ENCODE measurements at places on chromosomes 2 and 18.

DNA sequence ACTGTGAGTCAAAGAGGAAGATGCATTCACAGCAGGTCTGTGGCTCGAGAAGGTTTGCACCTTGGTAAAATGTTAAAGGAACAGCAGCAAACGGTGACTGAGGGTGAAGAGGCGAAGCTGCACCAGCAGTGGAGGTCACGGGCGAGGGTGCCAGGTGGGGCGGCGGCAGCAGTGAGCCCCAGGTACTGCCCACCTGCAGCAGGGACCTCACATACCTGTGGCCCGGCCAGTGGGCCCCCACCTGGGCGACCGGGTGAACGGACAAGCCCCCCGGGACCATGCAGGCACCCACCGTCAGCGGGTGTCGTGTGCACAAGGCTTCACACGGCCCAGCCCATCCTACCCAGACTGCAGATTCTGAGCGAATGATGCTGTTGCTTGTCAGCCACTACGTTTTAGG is 23.6 kb upstream of the KCNG2 start:
- DNase-seq: no peak

DNA sequence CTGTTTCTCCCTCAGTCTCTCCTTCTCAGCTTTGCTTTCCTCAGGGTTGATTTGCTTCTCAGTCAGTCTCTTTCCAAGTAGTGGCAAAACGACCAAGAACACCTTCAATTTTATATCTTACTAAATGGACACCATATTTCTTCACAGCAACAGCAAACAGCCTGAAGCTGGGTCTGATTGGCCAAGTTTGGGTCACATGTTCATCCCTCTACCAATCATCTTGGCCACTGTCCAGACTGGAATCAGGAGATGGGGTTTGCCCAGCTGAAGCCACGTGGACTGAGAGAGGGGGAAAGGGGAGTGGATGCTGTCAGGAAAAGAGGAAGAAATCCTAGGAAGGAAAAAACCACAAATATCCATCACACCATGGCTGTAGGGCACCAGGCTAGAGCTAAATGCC is 42.0 kb upstream of the ACMSD start:
- DNase-seq: no peak

GRCh38 chr2:151760139-151760650 is 25.9 kb upstream of the NEB start:
- no peak for DNase-seq

- DNase-seq: no peak
These were observed 17.8 kb upstream of the ATL2 start for GRCh38 chr2:38394903-38395341.

DNA sequence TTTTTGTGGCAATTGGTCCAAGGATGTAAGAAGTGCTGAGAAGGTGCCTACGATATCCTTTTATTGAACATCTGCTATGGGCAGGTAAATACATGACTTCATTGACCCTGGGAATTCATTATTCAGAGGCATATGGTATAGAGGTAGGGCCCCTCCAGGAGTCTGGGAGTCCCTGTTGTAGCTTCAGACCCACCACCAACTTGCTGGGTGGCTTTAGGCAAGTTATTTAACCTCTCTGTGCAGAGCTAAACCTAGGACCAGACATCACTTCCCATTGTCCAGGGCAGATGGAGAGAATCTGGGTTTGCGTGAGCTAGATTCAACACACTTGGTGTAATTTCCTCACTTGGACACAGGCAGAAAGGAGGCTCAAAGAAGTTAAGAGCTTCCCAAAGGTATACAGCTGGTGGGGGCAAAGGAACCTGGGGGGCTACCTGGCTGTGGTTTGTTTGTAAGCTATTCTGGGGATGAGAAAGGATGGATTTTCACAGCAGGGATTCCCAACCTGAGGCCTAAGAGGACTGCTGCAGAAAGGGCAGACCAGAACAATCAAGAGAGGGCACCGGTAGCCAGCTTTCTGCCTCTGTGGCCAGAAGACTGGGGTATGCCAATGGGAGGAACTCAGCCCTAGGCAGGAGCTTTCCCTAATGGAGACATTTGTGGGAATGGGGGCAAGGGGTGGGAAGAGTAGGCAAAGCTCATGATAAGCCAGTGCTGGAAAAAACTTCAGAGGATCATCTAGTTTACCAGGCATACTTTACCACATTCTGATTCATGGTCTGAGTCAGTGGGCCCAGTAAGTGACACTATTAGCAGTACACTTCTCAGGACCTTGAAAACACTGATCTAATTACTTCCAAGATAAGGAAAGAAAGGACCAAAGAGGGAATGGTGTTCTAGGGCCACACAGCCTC is 102.7 kb upstream of the SMAD2 start:
- DNase-seq: no peak

- no peak for DNase-seq
These were observed 260.3 kb downstream of the HDAC4 start for GRCh38 chr2:239140346-239141020.

- DNase-seq: no peak
These were observed 941.2 kb downstream of the SUCLG1 start for GRCh38 chr2:83517727-83518368.

- DNase-seq: no peak
These were observed 44.2 kb downstream of the WDPCP start for GRCh38 chr2:63544017-63544627.

GRCh38 chr2:85476624-85477023 is 58.1 kb downstream of the SH2D6 start:
- no peak for DNase-seq

DNA sequence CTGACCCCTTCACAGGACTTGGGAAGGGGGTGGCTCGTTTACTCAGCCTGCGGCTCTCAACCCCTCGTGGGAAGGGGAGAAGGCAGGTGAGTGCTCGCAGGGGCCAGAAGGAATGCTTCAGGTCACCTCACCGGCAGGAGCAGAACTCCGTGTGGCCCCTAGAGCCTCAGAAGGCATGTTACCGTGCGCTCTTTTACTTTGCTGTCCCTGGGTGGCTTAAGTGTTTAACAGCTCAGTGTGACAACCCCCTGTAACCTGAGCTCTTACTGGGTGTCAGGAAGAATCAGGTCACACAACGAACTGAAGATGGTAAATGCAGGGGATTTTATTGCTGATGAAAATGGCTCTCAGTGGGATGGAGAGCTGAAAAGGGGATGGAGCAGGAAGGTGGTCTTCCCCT is 1235.4 kb downstream of the LRP1B start:
- DNase-seq: no peak

- no peak for DNase-seq
These were observed 121.2 kb downstream of the TCF4 start for GRCh38 chr18:55466789-55467188.

DNA sequence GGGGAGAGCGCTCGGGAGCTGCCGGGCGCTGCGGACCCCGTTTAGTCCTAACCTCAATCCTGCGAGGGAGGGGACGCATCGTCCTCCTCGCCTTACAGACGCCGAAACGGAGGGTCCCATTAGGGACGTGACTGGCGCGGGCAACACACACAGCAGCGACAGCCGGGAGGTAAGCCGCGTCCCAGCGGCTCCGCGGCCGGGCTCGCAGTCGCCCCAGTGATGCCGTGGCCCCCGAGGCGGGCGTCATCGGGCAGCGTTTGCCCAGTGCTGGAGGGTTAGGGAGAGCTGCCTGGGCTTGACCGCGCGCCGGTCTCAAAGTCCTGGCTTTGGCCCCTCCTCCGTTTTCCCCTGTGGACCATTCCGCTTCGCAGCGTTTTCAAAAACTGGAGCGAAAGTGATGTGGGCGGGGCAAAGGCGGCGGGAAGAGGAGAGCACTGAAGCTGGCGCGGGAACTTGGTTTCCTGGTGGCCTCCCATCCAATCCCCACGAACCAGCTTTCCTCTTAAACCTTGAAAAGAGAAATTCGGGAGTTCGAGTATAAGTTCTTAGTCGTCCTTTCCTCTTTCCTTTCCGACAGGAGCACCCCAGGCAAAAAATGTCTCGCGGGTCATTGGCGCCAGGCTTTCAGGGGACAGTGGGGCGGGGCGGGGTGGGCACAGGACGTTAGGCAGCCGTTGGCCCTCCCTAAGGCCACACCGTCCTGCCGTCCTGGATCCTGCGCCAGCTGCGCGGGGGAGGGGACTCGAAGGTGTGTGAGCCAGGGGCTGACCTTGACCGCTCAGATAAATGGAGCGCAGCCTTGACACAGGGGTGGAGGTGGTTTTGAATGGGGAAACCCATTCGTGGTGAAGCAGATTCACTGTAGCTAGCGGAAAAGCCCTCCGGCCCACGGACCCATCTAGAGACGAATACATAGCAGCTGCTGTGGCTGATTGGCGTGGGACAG is 821 bp downstream of the TYMS start:
- DNase-seq: peak; percentile 29

DNA sequence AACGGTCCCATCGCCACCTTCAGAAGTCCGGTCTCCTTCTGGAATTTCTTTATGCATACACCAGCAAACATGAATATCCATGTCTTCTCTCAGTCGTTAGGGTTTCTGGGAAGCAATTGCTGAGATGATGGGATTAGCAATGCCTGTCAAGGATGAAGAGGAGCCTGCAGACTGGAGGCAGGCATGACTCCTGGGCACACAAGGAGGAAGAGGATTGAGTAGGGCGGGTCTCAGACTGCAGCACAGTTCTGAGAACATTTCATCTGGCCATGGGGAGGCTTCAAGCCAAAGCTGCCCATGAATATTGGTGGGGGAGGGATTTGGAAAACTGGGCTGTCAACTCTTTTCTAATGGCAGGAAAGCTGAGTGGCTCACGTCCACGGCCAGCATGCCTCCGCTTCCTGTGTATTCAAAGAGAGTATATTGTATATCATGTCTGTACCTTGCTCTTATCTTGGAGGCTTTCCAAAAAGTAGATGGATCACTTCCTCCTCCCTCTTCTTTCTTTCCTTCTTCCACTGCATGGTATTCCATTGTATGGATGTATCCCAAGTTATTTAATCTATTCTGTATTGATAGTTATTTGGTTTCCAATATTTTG is 24.5 kb downstream of the MC2R start:
- no peak for DNase-seq

- DNase-seq: no peak
These were observed 67.1 kb downstream of the PXDN start for GRCh38 chr2:1676913-1677820.

- no peak for DNase-seq
These were observed 37.6 kb upstream of the SLC4A10 start for GRCh38 chr2:161586517-161587167.

DNA sequence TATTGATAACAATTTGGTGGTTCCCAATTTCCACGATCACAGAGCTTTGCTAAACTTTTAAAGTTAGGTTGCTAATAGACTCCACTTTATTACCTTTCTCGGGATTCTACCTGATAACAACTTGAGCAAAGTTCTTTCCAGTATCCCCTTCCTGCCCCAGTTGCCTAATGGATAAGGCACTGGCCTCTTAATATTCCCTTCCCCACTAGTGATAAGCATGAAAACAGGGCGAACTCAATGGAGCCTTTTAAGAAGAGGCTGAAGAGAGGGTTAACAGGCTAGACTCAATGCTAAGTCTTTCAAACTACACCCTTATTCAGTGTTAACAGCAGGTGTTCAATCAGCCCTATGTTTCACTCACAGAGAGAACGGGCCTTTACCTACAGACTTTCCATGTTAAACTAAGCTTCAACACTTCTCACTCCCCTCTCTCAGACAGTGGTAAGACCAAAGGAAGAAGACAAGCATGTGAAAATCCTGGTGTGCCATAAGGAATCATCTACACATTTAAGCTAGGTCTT is 75.8 kb downstream of the ANKRD44 start:
- no peak for DNase-seq

GRCh38 chr2:187554011-187554703 is at the start of gene TFPI:
Gene TFPI (minus strand): TSS chr2:187554435. CDS start chr2:187503768, 50,667 bp downstream.
- no peak for DNase-seq

GRCh38 chr2:128660836-128661235 is 342.2 kb upstream of the HS6ST1 start:
- DNase-seq: no peak

GRCh38 chr2:157447031-157447430 is 3.1 kb upstream of the CYTIP start:
- no peak for DNase-seq

DNA sequence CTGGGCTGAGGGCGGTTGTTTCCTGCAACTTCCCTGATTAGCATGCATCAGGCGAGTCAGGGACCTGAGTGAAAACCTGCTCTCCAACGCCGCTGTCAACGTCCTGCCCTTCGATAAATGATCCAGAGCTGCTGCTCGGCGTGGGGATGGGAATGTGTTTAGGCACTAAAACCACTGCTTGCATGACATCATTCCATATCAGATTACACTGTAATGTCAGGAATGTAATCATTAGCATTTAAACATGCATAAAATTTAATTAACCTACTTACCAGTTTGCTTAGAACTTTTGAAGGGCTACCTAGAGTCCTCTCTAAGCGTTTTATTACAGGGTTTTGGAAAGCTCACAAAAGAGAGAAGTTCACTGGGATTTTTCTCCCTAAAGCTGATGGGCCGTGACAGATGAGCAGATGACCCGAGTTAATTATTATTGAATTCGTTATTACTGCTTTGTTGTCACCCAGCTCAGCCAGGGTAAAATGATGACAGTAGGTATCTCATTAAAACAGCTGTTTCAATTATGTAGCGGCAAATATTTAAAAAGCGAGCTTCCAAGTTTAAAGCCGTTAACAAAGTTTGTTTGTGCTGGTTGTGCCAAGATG is 685.6 kb upstream of the SALL3 start:
- DNase-seq: no peak

GRCh38 chr2:54572262-54572635 is 116.1 kb downstream of the SPTBN1 start:
- DNase-seq: no peak
